ENCODE measurements at places on chromosomes 7 and 10.
A peak's percentile ranks its signal among the peaks of the same experiment; 100 is the strongest.

GRCh38 chr10:93081834-93082233 is 8.1 kb downstream of the CYP26A1 start:
- DNase-seq, result no peak

- peak; percentile 48 for DNase-seq
Observed at GRCh38 chr7:32892521-32893206, 1.1 kb upstream of the KBTBD2 start.

DNA sequence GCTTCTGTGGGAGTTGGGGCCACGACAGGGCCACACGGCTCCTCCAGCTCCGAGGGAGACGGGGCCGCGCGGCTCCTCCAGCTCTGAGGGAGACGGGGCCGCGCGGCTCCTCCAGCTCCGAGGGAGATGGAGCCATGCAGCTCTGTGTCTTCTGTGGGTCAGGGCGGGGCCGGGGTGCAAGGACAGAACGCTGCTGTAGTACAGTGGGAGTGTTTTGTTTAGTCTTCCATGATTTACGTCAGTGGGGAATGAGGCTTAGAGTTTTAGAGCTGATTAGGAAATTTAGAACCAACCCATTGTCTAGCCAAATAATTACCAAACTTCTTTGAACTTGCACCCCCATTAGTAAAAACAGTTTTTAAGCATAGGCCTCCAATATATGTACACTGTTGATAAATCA is 32.9 kb upstream of the PRKAR1B start:
- DNase-seq, result no peak

GRCh38 chr7:51927738-51928137 is 611.1 kb upstream of the COBL start:
- DNase-seq, result no peak

GRCh38 chr10:71708301-71708703 is 11.3 kb downstream of the C10orf105 start:
- peak; percentile 37 for DNase-seq

GRCh38 chr7:132097550-132098134 is 478.6 kb downstream of the PLXNA4 start:
- DNase-seq, result no peak

Data from NCI-H460 (cell line).